Astrocyte of the spinal cord (primary cell): ENCODE measurements at places on chromosomes 5 and 9.

DNA sequence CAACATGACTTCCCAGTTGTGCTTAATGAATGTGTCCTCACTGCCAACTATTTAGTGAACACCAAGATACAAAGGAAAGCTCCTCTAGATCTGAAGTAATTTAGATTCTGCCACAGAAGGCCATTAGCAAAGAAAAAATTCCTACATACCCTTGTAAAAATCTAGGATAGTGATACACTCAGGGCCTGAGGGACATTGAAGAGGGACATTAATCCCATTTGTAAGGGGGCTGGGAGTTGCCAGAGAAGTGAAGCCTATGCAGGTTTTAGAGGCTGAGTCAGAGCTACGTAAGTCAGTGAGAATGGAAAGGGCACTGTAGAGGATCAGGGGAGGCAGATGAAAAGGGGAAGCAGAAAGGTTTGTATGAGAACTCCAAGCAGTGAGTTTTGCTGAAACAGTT is 286.9 kb upstream of the TARS1 start:
- peak; percentile 11 for DNase-seq

- DNase-seq = no peak
Observed at GRCh38 chr5:103264508-103264907, 5.9 kb downstream of the MACIR start.

DNA sequence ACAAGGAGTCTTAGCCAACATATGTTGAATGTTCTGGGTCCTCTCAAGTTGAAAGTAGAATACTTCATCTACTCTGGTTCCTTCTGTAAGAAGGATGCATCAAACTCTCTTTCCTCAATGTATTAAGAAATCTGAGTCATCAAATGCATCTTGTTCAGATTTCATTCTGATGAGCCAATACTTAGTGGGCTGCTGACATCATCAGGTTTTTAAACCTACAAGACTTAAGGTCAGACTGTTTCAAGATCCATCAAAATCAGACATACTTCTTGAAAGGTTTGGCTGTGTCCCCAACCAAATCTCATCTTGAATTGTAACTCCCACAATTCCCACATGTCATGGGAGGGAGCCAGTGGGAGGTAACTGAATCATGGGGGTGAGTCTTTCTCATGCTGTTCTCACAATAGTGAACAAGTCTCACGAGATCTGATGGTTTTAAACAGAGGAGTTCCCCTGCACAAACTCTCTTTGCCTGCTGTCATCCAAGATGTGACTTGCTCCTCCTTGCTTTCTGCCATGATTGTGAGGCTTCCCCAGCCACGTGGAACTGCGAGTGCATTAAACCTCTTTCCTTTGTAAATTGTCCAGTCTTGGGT is 168.8 kb downstream of the RAPGEF6 start:
- peak; percentile 86 for DNase-seq

DNA sequence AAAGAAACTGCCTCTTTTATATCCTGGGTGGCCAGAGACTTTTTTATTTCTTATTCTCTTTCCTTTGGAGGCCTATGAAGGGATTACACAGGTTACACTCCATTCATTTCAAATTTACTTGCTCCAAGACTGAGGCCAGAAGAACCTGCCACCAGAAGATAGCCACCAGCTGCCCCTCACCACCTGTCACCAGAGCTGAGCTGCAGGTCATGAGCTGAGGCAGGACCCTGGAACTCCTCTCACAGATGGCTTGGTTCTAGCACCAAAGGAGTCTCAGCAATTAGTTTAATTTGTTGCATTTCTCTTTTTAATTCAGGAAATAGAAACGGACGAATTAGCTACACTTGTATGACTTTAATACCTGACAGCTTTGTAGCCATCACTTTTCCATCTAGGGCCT is 313.9 kb downstream of the SPOCK1 start:
- DNase-seq = no peak

- DNase-seq = no peak
Observed at GRCh38 chr9:73114958-73115357, 36.7 kb upstream of the ANXA1 start.

DNA sequence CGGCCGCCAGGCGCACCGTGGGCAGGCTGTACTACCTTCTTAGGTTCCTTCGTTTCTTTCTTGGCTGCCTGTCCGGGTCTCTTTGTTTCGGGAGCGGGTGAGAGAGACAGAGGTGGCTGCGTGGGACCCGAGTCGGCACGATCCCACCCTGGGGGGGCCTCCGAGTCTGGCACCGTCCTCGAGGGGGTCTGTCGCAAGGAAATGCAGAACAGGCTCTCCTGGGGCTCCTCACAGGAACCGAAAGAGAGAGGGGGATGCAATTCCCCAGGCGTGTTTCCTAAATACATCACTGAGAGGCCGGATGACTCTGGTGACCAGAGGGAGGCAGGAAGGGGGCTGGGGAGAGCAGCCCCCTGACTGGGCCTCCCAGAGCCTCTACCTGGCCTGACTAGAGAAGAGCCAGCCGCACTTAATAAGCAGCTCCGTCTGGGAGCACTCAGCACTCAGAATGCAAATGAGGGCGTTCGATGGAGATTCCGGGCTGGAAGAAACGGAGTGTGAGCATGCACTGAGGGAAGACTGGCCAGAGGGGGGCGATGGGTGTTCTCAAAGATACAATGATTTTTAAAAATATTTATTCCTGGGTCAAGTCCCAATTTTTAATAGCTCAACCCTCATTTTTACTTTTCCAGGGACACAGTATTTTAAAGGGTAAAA is 11.7 kb upstream of the INPP5E start:
- no peak for DNase-seq

DNA sequence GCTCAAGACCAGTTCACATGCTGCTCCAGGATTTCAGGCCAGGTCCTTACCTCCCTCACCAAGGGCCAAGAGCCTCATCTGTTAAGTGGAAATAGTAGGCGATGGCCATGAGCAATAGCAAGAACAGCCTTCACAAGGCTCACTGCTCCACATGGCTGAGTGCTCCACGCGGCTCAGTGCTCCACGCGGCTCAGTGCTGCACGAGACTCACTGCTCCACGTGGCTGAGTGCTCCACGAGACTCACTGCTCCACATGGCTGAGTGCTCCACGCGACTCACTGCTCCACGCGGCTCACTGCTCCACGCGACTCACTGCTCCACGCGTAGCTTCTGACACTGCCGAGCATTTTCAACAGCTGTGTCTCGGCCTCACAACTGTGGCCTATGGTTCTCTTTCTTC is 36.4 kb upstream of the ADAMTS2 start:
- DNase-seq = no peak

GRCh38 chr9:83280268-83280667 is 217.3 kb upstream of the RASEF start:
- DNase-seq = peak; percentile 53

DNA sequence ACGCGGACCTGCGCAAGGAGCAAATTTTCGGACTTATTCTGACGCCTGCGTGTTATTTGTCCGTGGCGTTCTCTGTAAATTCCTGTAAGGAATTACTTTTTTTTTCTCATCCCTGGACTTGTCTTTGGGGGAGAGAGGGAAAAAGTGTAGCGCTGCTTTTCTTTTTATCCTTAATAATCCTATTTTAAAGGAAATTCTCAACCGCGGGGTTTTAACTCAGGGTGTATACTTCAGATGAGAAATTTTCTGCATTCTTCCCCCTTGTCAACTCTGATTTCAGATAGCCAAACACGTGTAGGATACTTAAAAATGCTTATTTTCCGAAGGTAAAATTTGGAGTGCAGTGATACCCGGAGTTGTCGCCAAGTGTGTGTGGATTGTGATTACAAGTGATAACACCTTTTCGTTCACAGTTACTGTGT is 853 bp downstream of the DCP2 start:
- DNase-seq = peak; percentile 34

- no peak for DNase-seq
Observed at GRCh38 chr9:93533863-93534262, 42.5 kb upstream of the PHF2 start.

DNA sequence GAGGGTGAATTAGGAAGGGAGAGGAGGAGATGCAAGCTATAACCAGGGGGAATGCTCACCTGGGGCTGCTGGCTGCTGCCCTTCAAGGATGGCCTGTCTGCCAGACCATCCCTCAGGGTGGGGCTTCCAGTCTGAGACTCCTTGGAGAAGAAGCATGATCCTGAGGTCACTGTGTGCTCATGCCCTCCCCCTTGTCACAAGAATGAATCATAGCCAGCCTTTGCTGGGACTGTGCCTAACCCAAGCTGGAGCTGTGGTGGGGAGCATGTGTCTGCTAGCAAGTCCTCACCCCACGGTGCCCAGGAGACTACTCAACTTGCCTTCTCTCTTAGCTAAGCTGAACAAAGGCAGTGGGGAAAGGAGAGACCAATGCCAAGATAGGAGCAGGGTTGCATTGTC is 463.6 kb downstream of the SPOCK1 start:
- DNase-seq = no peak

- DNase-seq = no peak
Observed at GRCh38 chr9:89484475-89485404, 13.2 kb downstream of the SEMA4D start.

- no peak for DNase-seq
Observed at GRCh38 chr5:176371621-176372539, 6.6 kb downstream of the ARL10 start.

DNA sequence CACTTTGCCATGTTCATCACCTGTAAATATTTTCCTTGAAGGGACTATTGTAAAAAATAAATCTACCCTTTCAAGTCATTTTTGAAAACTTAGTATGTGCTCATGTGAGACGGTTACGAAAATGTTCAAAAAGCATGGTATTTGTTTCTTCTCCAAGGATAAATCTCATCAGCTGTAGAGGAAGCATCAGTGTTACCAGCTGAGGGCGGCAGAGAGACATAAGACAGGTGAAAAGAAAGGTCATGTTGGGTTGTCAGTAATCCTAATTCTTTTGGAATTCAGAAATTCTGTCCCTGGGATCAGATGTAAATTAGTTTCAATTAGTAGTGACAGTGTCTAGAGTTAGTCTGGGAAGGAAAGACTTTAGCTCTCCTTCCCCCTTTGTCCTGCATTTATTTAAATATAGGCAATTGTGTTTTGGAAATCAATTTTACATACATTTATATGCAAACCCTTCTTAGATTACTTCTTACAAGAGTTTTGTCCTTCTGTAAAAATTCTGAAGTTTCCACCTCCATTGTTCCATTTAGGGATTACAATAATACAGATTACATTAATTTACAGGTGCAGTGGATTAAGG is 791.9 kb upstream of the CDH6 start:
- peak; percentile 68 for DNase-seq

DNA sequence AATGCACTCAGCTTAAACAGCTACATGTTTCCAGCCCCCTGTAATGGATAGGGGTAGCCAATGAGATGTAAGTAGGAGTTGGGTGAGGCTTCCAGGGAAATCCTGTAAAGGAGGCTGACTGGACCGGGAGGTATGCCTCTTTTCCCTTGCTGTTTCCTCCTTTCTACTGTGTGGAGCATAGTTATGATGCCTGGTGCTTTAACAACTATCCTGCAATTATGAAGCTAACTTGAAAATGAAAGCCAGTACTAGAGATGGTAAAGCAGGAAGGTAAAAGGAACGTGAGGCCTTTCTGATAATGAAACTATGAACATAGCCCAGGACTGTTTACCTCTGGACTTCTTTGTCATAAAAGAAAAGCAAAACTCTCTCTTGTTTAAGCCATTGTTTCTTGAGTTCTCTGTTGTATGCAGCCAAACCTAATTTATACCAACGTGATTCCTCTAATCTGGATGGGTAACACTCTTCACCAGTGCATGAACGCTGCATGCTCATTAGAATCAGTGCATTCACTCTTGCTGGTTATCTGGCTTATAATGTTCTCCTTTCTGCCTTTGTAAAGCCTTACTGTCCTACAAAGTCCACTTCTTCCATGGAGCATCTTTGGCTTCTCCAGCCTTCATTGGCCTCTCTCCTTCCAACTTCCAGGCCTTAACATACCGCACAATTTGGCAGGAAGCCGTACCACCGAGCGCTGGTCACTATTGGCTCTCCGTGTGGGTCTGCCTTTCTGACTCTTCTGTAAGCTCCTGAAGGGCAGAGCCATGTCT is 8.3 kb upstream of the ARHGEF28 start:
- DNase-seq = peak; percentile 29

GRCh38 chr5:174409070-174409469 is 315.3 kb upstream of the MSX2 start:
- no peak for DNase-seq
